NCI-H748 treated with DMSO at 0.1 percent for 48 hours (cell line): ENCODE measurements at places on chromosomes 12 and 14.

GRCh38 chr12:88371416-88372183, 208.7 kb downstream of the KITLG start:
- DNase-seq: no peak

GRCh38 chr14:56170028-56170427, 51.8 kb downstream of the PELI2 start:
- DNase-seq: no peak

DNA sequence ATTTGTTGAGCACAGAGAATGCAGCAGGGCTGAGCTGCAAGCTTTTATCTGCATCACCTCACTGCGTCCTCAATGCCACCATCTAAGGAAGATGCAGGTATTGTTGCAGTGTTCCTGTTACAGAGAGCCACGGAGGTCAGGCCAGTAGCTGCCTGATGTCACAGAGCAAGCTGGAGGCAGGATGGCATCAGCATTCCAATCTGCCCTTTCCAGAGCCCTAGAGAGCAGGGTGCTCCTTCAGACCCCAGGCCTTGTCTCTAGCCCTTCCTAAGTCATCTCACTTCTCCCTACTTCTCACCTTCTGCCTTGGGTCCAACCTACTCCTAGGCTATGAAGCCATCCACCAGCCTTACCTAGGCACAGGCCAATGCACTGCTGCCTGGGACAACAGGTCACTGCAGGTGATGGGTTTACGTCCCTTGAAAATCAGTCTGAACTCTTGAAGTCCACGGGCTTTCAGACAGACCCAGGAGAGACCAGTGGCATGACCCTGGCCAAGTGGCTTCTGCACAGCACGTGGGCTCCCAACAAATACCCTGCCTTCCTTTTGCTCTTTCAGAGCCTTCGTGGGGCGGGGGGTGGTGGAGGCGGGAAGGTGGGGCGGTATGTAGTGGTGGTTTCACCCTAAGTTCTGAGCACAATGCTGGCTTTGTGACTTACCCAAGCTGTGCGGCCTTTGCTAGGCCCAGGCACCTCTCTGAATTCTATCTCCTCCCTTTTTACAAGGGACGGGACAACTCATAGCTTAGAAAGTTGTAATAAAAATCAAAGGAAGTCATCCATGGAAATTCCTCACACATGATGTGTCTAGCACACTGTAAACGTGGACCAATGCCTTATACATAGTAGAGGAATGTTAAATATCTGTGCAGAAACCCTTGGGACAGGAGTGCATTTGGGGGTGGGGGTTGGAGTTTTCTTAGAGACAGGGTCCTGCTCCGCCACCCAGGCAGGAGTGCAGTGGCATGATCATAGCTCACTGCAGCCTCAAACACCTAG, 136.0 kb downstream of the KSR2 start:
- no peak for DNase-seq

DNA sequence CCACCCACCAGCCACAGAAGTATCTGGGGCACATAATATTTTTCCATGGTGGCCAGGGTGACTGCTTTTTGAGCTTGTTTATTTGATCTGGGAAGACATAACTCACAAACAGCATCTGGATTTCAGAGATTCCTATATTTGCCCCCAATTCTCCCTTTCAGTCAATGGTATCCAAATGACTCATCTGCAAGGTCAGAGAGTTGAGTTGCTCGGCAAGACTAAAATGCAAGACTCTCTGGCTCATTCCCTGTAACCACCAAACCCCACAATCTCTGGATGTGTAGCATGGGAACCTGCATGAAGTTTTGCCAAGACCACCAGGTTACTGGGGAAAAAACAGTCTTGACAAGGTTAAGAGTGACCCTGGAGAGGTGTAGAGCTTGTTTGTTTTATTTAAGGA, 174.9 kb upstream of the FAR2 start:
- DNase-seq: no peak

- no peak for DNase-seq
These were observed 9.6 kb upstream of the SSPN start for GRCh38 chr12:26185532-26186320.

DNA sequence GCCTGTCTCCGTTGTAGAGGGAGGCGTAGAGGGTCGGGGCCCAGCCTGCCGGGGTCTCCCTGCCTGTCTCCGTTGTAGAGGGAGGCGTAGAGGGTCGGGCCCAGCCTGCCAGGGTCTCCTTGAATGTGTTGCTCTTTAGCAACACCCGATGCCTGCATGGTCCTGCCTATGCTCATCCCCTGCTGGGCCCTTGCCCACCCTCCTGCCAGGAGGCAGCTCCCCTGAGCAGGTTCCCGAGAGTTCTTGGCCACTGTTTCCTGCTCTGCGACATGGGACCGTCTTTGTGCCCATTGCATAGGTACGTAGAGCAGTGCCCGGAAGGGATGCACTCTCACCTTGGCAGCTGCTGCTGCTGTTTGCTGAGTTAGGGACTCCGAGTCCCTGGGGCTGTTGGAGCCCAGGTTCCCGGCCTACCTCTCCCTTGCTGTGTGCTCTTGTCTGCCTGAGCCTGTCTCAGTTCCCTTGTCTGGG, 3.3 kb downstream of the KIF26A start:
- no peak for DNase-seq

DNA sequence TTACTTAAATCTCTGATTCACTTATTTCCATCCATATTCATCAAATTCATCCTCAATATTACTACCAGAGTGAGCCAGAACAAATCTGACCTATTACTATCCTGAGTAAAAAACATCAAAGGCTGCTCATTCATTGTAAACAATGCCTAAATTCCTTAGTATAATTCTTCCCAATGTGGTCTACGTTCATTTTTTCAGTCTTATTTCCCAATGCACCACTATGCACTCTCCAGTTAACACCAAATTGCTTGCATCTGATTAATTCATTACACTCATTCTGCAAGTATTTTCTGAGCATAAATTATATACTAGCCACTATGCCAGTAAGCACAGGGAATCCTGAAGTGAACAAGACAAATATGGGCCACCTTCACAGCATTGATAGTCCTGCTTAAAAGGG, 110.0 kb downstream of the EPS8 start:
- DNase-seq: no peak

- DNase-seq: no peak
These were observed 51.4 kb upstream of the OAS1 start for GRCh38 chr12:112855375-112855774.

DNA sequence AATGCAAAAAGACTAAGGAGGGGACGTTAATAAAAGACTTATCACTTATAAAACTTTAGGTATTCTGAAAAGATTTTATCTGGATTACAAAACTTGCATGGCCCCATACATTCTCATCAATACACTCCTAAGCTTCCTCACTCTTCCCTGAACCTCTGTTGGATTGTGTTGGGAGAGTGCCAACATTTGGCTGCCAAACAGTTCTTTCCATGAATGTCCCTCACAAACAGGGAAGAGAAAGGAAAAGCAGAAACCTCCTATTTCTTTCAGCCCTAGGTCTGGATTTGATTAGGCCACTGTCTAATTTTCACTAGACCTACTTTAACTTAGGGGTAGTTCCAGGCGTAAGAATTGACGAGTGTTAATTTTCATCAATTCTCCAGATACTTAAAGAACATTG, 11.7 kb downstream of the PTHLH start:
- no peak for DNase-seq

DNA sequence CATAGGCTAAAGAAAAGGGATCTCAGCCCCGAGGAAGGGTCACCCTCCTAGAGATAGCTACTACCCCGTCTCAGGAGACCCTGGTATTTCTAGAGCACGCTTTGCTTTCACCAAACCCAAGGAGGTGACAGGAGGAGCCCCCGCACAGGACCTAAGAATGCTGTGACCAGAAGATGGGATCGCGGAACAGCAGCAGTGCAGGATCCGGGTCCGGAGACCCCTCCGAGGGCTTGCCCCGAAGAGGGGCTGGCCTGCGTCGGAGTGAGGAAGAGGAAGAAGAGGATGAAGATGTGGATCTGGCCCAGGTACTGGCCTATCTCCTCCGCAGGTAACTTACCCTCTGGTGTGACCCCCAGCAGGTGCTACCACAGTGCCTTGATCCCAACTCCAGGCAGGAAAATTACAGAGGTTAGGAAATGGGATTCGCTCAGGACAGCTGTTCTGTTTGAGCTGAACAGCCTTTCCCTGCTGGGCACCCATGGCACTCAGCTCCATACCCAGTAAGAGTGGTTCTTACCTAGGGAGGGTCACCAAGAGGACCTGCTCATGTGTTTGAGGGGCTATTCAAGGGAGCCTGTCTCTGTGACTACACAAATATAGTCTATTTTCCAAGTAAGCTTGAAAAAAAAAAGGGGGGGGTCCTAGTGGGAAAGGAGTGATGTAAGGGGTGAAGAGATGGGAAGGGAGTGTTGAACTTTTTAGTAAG, 826 bp upstream of the NRL start:
- no peak for DNase-seq

DNA sequence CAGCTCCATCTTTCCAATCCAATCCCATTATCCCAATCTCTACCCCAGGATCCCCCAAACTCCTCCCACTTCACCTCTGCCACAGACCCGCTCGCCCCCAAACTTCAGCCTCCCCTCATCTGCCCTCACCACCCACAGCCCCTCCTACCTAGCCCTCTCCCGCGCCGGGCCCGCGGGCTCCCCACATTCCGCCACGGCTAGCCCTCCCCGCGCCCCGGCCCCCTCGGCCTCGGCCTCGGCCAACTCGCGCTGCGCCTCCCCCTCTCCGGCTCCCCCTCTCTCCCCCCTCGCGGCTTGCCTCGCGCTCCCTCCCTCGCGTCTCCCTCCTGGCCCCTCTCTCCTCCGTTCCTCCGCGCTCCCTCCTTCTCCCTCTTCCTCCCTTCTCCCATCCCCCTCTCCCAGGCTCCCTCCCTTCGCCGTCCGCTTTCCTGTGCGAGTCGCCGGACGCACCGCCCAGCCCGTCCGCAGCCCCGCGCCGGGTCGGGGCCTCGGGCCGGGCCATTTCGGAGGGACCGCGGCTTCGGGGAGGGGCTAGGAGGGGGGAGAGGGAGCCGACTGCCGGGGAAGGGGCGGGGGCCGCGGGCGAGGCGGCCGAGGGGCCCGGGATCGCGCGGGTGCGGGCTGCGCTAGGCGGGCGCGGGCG, at the start of gene ATN1:
Gene ATN1 (plus strand): TSS at position 581 of the 643 bp plus-strand sequence. CDS start 6,043 bp downstream, outside the sequence.
- peak; percentile 9 for DNase-seq

- no peak for DNase-seq
These were observed 11.6 kb upstream of the KCNJ8 start for GRCh38 chr12:21786041-21786531.

GRCh38 chr12:123483602-123484248, 25.8 kb downstream of the SNRNP35 start:
- DNase-seq: no peak

DNA sequence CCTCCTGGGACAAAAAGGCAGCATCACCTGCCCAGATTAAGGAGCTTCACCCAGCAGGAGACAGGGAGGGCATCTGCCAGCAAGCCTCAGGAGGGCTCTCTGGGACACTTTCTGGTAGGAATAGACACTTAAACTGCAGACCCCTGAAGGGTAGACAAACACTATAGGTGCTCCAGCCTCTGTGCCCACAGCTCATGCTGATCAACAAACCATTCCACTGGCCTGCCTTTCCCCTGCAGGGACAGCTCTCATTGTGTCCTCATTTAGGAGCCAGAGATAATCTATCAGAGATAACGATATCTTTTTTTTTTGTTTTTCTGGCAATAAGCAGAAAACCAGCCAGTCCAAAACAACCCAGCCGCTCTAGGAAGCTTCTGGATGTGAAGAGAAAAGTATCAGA, 251.8 kb upstream of the CCDC196 start:
- DNase-seq: no peak

DNA sequence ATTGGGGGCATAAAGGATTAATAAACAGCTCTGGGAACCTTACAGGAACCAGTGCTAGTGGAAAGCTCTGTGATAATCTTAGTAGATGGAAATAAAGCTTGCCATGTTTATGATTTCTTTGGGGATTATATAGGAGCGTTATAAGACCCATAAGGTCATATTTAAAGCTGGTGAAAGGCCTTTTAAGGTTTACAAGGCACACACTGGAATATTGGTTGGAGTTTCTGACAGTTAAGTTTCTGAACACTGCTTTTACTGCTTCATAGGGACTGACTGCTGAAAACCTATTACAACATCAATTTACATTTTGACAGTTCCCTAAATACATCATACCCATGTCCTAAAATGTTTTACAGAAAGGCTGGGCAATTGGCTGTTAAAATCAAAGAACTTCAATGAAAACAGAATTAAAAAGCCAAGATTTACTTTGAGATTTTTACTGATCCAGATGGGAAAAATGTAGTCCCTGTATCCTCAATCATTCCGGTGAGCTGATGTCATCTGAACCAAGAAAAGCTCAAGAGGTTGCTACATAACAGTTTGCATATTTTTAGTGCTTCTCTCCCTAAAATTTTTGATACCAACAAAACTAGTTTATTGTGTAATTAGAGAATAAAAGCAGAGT, 153.7 kb upstream of the IGF1 start:
- DNase-seq: no peak

GRCh38 chr14:71538938-71539649, 393.1 kb upstream of the RGS6 start:
- no peak for DNase-seq

- DNase-seq: no peak
These were observed 41.0 kb upstream of the PLEKHG3 start for GRCh38 chr14:64663174-64663573.

GRCh38 chr14:102215071-102215470, 75.4 kb downstream of the WDR20 start:
- DNase-seq: no peak

DNA sequence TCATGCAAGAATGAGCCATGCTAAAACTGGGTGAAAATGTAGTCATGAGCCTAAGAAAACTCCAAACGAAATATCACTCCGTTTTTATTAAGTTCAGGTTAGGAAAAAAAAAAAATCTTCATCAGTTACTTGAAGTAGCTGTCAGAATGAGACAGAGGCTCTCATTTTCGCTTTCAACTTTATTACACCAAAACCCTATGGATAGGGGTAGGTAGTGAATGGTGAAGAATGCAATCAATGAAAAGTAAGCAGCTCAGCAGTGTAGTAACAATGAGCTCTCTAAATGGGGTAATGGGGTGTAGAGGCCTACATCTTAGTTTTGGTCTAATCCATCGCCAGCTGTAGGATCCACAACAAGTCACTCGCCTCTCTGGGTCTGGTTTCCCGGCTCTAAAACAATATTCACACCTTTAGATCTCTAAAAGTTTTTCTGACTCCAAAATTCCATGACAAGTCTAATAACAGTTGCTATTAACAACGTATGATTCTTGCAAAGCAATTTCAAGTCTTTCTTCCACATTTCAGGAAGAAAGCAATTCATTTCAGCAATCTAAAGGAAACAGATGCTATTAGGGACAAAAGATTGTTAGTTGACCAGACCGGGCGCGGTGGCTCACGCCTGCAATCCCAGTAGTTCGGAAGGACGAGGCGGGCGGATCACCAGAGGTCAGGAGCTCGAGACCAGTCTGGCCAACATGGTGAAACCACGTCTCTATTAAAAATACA, 1.7 kb downstream of the BTBD7 start:
- no peak for DNase-seq

GRCh38 chr14:53517270-53517960, 364.3 kb upstream of the DDHD1 start:
- no peak for DNase-seq

DNA sequence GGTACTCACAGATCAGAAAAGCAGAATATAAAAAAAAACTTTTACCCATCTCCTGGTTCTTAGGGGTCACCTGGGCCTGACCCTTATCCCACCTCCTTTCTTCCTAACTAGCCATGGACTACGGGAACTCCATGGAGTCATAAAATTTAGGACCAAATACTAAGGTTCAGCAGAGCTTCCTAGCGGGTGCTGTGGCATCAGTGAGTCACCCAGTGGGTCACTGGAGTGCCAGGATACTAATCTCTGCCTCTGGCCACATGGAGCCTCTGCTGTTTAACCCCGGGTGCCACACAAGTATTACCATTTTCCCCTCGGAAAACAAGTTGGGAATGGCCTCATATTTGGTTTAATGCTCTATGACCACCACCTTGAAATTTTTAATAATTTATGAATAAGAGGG, 6.9 kb downstream of the ZBTB39 start:
- no peak for DNase-seq

GRCh38 chr14:44505588-44505987, 1.5 kb downstream of the FSCB start:
- no peak for DNase-seq
